ENCODE measurements at places on chromosomes 2 and 18.

GRCh38 chr2:65620524-65620923, 188.1 kb upstream of the SPRED2 start:
- DNase-seq = no peak

GRCh38 chr2:207692206-207693065, 19.0 kb upstream of the CCNYL1 start:
- DNase-seq = peak; percentile 15

DNA sequence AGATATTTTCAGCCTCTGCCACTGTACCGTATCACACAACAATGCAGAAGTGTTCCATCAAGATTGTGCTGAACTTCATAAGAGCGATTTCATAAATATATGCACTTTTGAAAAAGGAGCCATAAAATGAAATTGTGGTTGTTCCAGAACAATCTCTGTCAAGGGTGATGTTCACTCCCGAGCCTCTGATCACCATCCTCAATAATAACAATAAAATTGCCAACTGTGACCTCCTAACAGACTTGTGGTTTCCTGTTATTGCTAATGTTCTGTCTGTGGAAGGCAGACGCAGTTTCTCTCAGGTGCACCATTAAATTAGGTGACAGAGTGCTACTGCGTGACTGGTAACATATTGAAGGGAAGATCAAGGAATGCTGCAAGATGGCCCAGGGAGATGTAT, 383.7 kb downstream of the SOCS6 start:
- DNase-seq = no peak

DNA sequence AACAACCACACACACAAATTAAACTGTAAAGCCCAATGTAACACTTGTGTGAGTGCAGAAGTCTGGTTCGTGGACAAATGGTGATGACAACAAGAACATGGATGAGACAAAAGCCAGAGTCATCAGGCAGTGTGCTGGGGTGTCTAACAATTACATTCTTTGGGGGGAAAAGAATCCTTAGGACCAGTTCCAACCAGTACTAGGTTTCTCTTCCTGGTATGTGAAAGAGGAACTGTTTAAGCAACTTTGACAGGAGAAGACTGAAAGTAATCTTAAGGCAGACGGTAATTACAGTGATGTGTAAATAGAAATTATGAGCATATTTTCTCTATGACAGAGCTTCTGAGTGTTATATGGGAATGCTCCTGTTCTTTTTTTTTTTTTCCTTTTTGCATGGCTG, 133.4 kb downstream of the AFF3 start:
- DNase-seq = no peak

DNA sequence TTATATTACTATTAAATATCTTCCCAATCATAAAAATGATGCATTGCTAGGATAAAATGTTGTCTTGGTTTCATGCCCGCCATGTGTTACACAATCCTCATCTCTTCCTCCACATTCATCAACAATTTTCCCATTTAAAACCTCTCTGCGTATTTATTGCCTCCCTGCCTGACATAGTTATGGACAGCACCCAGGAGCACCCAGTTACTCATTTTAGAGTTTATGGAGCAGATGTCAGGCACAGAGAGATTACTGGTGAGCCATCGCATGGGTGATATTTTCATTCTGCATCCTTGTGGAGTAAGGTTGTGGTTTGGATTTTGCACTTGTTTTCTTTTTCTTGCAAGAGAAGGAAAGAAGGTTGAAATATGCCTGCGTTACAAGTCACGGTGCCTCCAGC, 116.7 kb upstream of the NPAS2 start:
- DNase-seq = no peak

- no peak for DNase-seq
These were observed 1480.0 kb downstream of the LRP1B start for GRCh38 chr2:140650825-140651224.

DNA sequence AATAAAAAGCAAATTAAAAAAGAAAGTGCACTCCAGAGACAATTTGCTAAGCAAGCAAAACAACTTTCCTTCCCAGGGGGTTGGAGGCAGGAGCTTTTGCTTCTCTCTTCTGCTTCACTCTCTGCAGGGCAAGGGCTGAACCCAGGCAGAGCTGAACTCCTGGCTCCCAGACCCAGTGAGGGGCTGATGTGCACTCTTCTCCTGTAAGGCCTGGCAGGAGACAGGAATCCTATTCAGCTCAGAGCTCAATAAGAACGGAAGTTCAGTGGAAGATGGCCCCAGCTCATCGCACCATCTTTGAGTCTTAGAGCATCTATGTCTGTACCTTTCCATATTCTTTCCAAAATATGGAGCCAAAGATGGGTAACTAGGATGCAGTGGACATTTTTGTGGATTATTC, 29.1 kb downstream of the CIB4 start:
- DNase-seq = no peak

- no peak for DNase-seq
These were observed 796 bp downstream of the SPIRE1 start for GRCh38 chr18:12656938-12657683.

DNA sequence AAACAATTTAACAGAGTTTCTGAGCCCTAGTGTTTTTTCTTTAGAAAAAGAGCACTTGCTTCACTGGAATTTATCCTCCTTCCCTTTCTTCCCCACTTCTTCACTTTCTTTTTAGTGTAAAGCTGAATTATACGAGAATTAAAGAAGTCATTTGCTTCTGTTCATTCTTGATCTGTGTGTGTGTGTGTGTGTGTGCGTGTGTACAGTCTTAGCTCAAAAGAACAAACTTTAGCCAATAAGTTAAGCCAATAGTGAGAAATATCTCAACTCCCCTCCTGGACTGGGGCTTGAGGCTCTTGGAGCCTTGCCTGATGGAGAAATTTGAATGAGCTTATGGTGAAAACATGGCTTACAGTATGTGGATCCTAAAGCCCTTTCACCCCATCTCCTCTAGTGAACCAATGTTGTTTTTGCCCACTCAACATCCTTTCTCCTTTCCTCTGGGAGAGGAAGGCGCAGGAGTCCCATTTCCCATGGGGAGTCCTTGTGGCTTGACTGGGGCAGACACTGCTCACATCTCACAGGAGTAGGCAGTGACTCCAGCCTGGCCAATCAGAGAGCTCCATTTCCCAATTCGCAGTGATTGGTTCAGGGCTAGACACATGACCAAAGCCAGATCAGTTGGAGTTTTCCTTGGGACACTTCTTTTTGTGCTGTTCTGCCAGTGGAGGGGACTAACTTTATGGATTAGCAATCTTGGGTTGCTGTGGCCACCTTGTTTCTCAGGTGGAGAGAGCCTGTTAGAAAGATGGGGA, 16.3 kb upstream of the MYO3B start:
- no peak for DNase-seq

DNA sequence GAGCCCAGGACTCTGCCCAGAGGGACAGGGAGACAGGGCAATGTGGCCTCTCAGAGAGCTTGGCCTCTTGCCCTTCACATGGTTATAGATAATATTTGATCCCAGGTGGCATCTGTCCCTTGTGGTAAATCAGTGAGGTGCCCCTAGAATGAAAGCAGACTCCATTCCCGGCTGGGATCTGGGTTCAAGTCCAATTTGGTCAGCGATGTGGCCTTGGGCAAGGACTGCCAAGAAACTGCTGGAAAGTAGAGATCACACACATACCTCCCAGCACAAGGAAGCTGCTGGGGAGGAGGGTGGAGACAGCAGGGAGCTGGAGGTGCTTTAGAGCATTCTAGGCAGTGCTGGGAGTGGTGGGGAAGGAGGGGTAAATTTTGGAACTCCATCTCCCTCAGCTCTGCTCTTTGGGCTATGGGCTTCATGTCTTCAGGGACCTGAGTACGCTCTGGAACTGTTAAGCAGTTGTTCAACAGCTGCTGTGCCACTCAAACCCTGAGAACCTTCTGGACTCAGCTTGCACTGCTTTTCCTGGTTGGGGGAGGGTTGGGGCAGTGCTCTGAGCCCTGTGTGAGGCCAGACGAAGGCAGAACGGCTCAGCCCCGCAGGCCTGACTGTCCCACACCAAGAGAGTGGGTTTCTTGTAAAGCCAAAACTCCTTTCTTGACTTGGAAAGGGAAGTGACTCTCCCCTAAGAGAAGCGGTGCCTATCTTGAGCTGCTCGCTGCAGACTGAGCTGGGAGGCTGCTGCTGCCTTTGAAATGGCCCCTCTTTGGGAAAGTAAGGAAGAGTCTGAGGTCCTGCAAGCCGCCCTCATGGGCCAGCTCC, 23.0 kb downstream of the INPP5D start:
- DNase-seq = no peak

DNA sequence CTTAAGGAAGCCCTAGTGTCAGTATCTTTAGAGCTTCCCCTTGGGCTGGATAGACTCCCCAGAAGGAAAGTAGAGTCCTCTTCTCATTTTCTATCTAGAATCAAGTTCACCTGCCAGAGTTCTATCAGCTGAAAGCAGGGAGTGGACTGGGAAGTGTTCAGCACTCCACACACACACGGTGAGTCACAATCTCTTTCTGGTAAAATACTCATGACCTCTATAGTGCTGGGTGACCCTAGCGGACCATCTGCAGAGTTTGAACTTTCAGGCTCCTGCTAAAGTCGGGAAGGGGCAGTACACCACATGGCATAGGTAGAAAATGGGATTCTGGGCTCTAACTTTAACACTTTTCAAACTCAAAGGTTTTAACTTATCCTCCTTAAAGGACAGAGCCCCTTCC, 43.3 kb downstream of the SAP130 start:
- DNase-seq = no peak

GRCh38 chr18:3162181-3162580, 57.6 kb downstream of the MYOM1 start:
- DNase-seq = no peak

GRCh38 chr2:177353187-177353478, 39.4 kb upstream of the AGPS start:
- no peak for DNase-seq

- no peak for DNase-seq
These were observed 43.4 kb downstream of the KANSL3 start for GRCh38 chr2:96594691-96595152.

GRCh38 chr2:17061028-17061427, 395.4 kb upstream of the CYRIA start:
- no peak for DNase-seq

DNA sequence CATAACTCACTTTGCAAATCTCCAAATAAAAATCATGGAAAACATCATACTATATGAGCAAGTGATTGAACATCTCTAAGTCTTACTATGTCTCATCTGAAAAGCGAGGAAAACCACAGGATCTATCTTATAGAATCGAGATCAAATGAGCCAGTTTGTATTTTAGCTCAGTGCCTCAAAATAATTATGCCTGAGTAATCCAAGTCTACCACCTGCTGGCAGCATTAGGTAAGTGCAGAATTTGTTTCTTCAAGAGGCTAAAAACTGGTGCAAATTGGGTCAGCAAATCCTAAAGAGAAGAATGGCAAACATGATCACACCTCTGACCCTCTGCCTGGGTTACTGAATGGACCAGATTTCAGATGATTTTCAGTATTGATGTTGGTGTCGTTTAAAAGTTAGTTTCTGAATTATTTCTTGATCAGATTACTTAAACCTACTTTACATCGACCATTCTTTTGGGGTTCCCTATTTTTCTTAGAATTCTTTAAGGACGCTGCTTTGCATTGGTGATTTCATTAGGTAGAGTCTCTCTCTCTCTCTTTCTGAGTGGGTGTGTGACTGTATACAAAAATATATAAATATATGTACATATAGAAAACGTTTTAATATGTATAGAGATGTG, 12.7 kb upstream of the FHOD3 start:
- no peak for DNase-seq

DNA sequence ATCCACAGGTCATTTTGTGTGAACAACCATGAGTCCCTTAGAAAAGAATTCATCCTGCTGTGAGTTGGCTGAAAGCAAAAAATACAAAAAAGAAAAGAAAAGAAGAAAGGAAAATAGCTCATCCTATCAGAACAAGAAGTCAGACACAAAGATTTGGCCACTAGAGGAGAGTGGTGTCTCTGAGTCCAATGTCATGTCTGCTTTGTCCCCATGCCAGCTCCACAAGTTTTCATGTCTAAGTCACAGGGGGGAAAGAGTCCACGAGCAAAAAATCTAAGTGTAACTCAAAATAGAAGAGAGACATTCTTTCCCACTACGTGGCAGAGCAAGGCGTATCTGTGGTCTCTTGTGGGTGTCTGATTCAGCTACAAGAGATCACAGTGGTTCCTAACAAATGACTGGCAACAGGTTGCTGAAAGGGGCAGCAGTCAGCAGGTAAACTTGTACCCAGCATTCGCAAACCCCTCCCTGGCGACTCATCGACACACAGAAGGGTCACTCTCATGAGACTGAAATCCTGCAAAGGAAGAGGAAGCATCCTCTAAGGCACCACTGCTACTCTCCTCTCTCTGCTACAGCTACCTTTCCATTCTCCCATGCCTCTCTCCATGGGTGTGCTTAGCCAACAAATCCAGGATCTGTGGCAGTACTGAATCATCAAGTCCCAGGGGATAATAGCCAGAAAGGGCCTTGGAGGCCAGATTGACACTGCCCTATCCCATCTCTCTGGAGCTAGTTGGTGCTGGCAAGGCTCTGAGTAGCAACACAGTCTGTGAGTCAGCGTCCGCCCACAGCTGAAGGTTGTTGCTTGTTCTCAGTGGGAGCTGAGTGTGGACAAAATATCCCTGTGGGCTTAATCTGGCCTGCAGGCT, 123.0 kb upstream of the SLC39A10 start:
- DNase-seq = peak; percentile 45

- no peak for DNase-seq
These were observed 119.9 kb downstream of the ETAA1 start for GRCh38 chr2:67516899-67517530.

DNA sequence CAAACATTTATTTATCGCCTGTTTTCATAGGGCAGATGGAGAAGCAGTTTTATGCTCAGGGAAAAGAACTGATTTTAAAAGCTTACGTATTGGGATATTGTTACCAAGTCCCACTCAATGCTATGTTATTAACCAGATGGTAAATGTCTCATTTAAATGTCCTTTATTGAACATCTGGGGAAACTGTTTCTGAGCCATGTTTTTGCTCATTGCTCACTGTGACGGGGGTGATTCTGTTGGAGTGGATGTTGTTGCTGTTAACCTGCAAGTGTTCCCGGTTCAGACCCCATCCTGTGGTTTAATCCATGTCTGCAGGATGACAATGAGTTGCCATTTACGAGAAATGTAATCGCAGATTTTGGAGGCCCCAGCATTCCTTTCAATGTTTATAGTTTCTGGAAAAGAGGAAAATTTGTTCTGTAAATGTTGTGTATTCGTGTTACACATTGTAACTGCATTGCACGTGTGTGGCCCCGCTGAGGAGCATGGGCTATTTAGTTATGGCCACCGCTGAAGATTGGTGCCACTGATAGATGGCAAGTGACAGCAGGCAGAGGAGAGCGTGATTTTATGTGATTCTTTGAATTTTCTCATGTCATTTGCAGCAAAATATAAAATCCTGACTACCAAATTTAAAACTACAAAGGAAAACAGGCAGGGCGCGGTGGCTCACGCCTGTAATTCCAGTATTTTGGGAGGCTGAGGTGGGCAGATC, 174.8 kb upstream of the COPS8 start:
- DNase-seq = no peak

DNA sequence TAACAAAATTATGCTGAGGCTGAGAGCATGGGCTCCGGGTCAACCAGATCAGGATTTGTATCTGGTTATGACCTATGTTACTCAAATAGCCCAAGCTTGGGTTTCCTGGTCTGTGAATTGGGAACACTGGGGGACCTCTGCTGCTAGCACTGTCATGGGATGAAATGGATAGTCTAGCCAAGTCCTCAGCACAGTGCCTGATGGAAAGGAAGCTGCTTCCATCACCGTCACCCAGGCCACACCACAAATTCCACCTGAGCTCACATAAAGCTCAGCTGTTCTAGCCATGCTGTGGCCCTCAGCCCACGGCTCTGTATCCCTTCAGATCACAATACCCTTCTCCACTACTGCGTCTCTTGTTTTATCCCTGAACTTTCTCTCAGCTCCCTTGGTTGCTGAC, 179.6 kb upstream of the SP5 start:
- no peak for DNase-seq

GRCh38 chr18:58051765-58052460, 7.9 kb downstream of the NEDD4L start:
- no peak for DNase-seq

Data from activated effector memory CD4-positive, alpha-beta T cell treated with Interleukin-2 at 50 U/mL for 16 hours (primary cell).